ENCODE measurements at places on chromosomes 2 and 18.

- DNase-seq = no peak
These were observed 83.0 kb downstream of the TAF4B start for GRCh38 chr18:26309281-26309680.

DNA sequence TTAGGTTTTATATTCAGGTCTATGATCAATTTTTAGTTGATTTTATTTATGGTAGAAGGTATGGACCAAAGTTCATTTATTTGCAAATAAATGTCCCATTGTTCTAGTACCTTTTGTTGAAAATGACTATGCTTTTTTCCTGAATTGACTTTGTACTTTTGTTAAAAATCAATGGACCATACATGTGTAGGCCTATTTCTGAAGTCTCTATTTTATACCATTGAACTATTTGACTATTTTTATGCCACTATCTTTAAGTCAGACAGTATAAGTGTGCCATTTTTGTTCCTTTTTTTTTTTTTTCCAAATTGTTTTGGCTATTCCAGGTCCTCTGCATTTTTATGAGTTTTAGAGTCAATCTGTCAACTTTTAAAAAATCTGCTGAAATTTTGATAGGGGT, 73.6 kb upstream of the UGP2 start:
- no peak for DNase-seq

GRCh38 chr2:192203876-192204275, 9.1 kb upstream of the TMEFF2 start:
- no peak for DNase-seq

DNA sequence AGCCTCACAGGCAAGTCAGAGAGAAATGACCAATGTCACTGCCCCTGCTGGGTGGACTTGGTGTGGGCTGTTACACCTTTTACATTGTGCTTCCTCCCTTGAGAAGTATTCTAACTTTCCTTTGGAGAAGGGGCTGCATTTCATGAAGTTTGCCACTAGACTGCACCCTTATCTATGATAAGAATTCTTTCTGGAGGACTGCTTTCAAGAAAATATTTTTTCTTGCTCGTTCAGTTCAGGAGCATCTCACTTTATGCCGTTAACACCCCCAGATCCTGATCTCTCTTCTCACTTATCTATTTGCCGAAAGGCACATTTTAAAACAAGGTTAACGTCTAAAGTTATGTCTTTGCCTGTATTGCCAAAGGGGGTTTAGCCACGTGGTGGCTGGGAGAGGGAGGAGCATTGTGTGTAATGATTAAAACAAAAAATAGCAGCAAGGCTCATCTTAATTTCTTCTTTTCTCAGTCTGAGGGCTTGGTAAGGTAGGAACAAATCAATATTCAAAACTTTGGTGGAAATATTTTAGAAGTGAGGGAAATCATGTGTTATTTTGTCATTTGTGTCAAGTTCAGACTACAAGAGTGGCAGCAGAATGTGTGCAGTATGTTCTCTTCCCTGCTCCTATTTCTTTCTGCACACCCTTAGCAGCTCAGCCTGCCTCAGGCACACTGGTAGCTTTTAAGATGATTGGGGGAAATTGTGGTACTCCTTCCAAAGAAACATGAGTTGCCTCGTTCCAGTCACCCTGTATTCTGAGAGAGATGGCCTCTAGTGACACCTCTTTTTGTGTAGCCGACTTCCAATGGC, 1.6 kb upstream of the IGFBP5 start:
- DNase-seq = no peak

DNA sequence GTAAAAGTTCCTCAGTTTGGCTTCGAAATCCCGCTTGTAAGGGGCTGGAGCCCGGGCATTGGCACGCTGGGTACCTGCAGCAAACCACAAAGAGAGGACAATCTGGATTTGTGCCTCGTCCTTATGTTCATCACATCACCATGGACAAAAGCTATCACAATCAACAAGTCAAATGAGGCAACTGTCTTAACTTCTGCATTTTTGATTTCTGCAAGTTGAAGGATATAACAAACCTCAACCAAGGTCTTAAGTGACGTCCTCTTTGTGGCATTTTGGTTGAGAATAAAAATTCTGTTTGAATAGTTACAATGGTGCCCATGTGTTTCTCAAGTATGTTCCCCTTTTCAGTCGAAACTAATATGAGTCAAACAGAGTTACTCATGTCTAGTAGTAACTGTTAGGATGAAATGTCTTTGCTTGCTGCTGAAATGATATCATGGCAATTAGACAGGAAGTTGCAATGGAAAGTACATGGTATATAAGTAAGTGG, 70.8 kb upstream of the STK17B start:
- DNase-seq = no peak

DNA sequence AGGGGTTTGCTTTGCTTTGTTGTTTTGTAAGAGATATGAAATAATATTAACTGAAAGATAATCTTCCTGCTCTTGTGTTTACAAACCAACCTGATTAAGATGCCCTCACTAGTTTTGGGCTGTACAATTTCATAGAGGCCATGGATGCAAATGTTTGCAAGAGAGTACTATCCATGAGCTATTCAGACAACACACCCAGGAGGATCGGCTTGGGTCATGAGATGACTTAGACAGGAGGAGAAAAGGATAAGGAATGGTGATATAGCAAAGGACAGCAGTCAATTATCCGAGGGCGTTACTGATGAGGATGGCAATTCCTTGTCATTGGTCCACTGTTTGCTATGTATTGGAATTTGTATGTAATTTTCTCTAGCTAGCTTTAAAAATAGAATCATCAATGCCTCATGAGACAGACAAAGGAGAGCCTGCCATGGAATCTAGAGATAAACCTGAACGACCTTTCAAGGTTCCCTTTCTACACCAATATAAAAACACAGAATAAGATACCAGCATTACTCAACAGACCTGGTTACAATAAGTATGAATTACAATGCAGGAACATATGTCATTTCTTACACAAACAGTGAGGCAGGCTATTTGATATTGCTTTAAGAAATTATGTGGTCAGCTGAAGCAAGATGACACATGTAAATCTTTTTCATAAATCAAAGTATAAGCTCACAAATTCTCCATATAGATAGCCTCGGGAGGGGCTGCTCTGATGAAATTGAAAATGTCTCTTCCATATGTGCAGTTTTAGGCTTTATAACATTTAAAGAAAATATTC, 54.4 kb upstream of the SOS1 start:
- no peak for DNase-seq

GRCh38 chr2:64754570-64754969, 100.9 kb upstream of the SERTAD2 start:
- no peak for DNase-seq

Measured in activated naive CD8-positive, alpha-beta T cell treated with anti-CD3 and anti-CD28 coated beads, Interleukin-2, amount 10 ng/mL, durations not matched to agents 7 days and 5 days (primary cell).